ENCODE measurements at places on chromosomes 11 and 22.

- no peak for DNase-seq
Observed at GRCh38 chr11:38818720-38819119, 2220.7 kb upstream of the RAG2 start.

GRCh38 chr22:25745341-25746011, 3.5 kb downstream of the MYO18B start:
- DNase-seq, result peak; percentile 52

- no peak for DNase-seq
Observed at GRCh38 chr11:614623-615503, 887 bp downstream of the IRF7 start.

DNA sequence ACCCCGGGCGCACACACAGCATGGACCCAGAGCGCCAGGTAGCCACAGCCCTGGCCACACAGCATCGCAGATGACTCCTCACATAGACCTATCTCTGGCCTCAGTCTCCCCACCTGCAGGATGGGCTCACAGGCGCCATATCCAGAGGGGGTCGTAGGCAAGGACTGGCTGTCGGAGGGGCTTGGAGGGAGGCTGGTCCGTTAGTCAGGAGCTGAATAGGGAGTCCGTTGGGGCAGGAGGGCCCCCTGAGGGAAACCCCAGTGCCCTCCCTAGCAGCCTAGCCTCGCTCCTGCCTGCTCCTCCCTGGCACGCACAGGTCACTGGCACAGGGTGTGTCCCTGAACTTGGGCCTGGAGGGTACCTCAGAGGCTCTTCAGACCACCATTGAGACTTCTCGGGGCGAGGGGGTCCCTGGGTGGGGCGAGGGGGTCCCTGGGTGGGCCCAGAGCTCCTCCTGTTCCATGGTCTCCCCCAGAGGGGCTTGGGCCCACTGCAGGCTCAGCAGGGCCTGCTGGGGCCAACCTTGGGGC, 2.0 kb downstream of the PLXNB2 start:
- DNase-seq, result no peak

- peak; percentile 81 for DNase-seq
Observed at GRCh38 chr11:130908770-130909625, 7.3 kb downstream of the SNX19 start.

DNA sequence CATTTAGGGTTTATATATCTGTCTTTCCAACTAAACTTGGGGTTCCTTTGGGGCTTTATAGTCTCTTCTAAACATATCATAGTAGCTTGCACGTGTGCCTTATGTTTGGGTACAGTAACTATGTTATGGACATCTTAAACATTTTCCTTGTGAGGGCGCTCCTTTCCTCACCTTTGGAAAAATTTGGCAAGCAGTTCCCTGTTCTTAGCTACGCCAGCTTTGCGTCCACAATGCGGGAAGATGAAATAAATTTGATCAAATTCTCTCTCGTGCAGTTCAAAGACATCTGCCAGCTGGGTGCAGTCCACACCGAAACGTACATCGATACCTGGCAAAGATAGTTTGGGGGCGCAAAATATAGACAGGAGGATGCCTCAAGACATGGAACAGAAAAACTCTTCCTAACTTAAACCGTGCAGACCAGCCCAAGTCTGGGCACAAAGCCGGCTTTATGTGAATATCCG, 548 bp downstream of the FDXACB1 start:
- DNase-seq, result peak; percentile 30

DNA sequence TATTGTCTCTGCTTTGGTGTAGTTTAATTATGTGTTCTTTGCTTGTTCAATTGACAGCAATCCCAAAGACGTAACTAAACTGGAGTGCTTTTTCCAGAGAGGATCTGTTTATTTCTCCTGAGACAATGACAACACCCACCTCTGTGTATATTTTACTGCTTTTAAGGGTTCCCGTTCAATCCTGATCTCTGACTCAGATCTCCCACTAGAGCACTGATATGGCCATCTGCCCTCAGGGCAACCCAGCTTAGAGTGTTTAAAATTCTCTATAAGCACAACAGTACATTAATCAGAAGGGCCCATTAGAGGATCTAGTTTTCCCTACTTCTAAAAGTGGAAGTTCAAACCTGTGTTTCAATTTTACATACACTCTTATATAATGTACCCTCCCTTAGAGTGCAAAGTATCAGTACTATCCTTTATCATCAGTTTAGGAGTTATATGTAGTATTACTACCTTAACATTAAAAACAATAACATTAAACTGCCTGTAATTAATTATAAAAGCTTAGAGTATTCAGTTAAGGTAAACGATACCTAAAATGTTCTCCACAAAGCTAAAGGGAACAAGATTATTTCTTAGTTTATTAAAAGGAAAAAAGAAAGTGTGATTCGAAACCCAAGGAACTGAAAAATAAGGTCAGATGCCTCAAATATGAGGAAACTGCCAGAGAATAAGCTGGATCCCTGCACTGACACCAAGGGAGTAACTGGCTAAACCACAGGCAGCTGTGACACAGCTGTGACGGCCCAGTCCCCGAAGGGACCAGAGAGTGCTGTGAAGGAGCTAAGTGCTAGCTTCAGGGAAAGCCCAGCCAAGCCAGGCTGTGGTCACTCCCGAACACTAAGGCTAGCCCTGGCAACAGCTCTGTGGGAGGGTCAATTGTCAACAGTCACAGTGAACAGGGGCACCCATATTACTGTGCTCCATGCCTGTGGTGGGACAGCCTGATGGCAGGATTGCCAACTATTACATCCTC, 15.2 kb downstream of the UFD1 start:
- DNase-seq, result peak; percentile 70

- DNase-seq, result no peak
Observed at GRCh38 chr11:32479291-32479690, 44.0 kb upstream of the WT1 start.

GRCh38 chr11:76151556-76152085, 54.7 kb downstream of the WNT11 start:
- DNase-seq, result no peak

GRCh38 chr11:109527496-109527895, 105.5 kb downstream of the C11orf87 start:
- DNase-seq, result peak; percentile 47

DNA sequence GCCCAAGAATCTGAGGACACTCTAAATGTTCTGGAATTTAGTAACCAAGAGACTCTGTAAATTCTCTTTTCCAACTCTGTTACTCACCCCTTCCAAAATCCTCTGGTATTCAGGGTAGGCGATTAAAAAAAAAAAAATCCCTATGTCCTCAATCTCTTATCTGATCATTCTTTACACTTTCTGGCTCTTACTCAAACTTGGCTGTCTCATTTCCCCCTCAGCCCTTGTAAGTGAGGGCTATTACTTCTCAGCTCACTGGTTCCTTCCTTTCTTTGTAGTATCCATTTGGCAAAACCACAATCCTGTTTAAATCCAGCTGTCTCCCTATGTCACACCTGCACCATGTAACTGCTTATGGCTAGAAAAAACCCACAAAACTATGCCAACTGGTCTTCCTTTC, 12.7 kb upstream of the MSANTD2 start:
- DNase-seq, result peak; percentile 15

DNA sequence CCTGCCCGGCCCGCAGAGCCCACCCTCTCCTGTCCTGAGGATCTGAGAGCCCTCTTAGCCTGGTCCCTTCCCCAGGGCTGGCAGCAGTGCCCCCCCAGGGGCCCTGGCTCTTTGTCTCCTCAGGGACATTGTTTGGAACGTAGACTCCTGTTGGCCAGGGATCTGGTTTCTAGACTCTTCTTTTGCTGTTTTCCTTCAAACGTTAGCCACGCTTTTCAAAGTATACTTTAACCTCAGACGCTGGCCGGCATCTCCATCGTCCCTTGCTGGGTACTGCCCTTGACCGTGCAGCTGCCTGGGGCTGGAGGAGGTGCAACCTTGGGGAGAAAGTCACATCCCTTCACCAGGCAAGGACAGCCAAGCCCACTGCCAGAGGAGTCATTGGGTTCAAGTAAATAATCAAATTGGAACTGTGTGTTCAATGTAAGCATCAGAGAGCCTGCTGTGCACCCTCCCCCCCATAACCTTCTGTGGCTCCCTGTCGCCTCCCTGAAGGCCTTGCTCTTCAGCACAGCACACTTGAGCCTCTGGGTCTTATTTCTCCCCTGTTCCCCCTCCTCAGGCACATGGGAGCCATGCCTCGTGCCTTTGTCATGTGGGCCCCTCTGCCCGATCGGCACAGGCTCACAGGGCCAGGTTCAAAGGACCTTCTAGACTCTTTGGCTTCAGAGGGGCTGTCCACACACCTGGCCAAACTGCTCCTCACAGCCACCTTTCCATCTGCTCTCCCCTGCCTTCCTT, 21.8 kb upstream of the WNT7B start:
- DNase-seq, result no peak

- DNase-seq, result no peak
Observed at GRCh38 chr11:38594895-38595294, 1996.9 kb upstream of the RAG2 start.

GRCh38 chr11:22669368-22669767, 3.0 kb downstream of the GAS2 start:
- DNase-seq, result no peak

DNA sequence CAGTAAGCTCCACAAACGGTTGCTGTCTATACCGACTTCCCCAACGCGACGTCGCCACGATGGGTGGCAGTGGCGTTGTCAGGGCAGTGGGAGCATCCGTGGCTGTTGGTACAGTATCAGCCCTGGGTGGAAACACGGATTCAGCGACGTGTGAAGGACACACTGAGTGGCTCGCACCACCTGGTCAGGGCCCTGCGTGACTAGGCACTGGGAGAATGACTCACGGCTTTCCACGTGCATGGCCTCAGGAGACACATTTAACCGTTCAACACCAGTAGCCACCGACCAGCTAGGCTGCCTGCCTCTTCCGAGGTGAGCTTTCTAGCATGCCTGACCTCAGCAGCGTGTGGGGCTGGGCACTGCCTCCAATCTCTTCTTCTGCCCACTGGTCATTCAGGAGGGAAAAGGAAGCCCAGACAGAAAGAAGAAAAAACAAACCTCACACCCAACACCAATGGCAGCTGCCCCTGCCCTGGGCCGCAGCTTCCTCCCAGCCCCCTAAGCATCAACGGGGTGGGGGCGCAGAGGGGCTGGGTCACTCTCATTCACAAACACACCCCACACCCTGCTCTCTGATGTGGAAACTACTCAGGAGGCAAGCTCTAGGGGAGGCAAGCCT, 59.0 kb downstream of the MYH9 start:
- peak; percentile 84 for DNase-seq

DNA sequence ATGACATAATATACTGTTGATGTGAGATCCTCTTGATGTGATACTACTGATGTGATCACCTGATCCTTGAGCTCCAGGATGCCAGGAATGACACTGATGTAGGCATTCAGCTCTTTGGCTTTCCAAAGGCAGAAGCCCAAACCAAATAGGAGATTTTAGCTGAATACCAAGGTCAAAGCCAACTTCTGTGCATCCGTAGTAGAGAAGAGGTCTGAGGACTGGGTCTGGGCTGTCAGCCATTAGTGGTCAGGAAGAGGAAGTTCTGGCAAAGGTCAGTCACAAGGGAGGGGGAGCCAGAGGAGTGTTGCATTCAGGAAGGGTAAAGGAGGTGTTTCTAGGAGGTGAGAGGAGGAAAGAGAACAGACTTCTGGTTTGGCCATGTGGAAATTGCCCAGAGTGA, 53.4 kb upstream of the PARVG start:
- DNase-seq, result no peak

GRCh38 chr11:69587454-69588090, 53.4 kb upstream of the CCND1 start:
- DNase-seq, result peak; percentile 20

DNA sequence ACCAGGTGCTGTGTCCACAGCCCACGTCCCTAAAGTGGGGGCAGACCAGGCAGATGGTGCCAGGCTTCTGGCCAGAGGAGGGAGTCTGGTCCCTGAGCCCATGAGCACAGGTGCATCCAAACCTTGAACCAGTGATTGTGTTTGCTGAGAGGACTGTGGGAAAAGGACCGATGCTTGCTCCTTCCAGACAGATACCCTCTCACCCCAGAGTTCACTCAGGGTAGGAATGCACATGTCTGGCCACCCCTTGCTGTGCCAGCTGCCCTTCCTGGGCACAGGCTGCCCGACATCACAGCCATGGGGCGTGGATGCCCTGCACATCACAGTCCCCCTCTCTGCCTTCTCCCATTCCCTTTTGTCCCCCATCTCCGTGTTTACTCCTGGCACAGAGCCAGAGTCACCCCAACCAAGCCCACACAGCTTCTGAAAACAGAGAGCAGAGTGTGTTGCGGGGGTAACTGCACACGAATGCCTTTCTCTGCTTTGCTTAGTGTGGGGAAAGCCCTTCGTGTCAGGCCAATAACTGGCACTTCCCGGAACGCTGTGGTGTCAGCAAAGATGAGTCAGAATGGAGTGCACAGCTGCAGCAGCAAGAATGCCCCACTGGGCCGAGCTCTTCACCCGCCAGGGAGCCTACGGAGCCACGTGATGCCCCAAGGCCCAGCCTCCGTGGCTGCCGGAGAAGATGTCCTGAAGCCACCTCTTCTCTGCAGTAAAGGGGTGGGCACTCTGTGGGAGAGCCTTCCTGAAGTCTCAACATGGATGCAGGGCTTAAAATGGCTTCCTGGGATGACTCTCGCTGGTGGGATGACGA, 7.6 kb downstream of the CARS1 start:
- peak; percentile 96 for DNase-seq

DNA sequence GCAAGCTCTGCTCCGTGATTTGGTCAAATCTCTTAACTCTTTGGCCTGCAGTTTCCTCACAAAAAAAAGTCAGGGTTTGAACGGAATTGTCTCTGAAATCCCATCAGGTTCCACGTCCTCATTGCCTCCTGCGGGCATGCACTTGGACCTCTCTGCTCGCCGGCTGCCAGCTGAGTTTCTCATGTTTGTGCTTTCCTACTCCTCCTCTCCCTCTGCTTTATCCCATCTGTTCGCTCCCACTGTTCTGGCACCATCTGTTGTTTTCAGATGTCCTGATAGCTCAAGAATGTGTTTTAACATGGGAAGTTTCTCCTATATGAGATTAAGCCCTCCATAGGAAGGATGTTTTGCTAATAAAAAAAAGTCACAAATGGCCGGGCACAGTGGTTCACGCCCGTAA, 49.4 kb upstream of the ARHGAP42 start:
- DNase-seq, result no peak

- no peak for DNase-seq
Observed at GRCh38 chr11:74462631-74463030, 4.7 kb downstream of the KCNE3 start.

GRCh38 chr11:94243571-94244515, 60.5 kb upstream of the IZUMO1R start:
- peak; percentile 9 for DNase-seq

DNA sequence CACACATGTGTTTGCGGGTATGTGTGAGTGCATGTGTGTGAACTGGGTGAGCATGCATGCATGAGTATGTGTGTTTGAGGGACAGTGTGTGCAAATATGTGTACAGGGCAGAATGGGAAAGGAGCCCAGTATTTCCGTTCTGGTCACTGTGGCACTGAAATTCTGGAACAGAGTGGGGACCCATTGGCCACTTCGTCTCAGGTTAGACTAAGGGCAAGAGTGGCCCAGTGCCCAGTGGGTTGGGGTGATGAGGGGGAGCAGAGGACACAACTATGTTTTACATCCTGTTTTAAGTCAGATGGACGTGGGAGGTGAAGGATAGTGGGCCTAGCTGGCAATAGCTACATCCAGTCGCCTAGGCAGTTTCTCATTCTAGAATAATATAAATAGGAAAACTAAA, 438.5 kb downstream of the DYNC2H1 start:
- no peak for DNase-seq

Data from adipocyte (in vitro differentiated cells).